ENCODE measurements at places on chromosomes 12 and 14.

GRCh38 chr14:54728700-54729527, 162.0 kb downstream of the SAMD4A start:
- DNase-seq, result no peak

- no peak for DNase-seq
Measured at GRCh38 chr12:71661977-71662530, 1.6 kb downstream of the ZFC3H1 start.

- DNase-seq, result no peak
Measured at GRCh38 chr12:68821357-68822188, 13.6 kb downstream of the MDM2 start.

DNA sequence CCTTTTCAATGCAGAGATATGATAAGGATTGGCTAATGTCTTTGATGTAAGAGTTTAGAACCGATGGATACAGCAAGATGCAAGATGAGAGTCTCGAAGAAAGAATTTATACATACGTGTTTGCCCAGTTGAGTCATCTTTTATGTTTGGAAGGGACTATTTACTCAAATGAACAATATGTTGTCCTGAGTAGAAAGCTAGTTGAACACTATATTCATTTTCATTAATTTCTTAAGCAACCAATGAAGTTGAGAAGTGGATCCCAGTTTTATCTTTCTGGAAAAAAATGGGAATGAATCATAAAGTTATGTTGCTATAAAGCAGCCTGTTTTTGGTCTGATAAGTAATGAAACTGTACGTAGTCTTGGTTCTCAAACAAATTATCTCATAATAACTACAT, 1431.7 kb upstream of the FLRT2 start:
- no peak for DNase-seq

DNA sequence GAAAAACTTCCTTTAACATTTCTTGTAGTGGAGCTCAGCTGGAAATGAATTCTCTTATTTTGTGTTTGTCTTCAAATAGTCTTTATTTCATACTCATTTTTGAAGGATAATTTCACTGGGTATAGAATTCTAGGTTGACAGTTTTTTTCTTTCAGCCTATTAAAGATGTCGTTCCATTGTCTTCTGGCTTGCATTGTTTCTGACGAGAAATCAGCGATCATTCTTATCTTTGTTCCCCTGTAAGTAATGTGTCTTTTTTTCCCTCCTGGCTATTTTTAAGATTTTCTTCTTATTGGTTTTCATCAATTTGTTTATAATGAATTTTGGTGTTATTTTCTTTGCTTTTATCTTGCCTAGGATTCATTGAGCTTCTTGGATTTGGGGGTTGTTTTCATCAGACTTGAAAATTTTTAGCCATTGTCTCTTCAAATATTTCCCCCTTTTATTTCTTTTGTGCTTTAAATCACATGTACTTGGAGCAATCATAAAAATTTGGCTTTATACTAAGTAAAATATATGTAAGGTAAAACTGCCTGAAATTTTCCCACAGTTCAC, 89.4 kb downstream of the UNC79 start:
- DNase-seq, result no peak

All from activated CD8-positive, alpha-beta T cell treated with anti-CD3 and anti-CD28 coated beads, Interleukin-2, amount 10 ng/mL, durations not matched to agents 7 days and 5 days (primary cell).